ENCODE measurements at places on chromosomes 5 and 9.
A peak's percentile ranks its signal among the peaks of the same experiment; 100 is the strongest.

- peak; percentile 80 for DNase-seq
Measured at GRCh38 chr5:16540421-16540820, 74.8 kb upstream of the ZNF622 start.

- peak; percentile 44 for DNase-seq
Measured at GRCh38 chr9:82456642-82457041, 468.1 kb downstream of the SPATA31D1 start.

DNA sequence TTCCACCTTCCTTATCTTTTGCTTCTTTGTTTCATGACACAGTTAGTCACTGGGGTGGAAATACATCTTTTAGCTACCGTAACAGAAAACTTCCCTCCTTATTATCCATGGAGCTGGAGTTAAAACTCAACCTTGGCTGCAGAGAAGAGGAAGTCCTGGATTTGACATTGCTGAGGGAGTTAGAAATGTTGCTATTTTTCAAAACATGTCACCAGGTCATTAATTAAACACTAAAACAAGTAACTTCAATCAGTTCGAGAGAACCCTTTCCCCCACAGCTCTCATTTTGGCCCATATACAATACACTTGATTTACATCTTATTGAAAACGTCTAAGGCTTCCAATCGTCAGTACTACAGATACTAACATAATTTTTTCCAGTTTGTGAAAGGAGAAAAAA is 237.9 kb upstream of the CD180 start:
- no peak for DNase-seq

DNA sequence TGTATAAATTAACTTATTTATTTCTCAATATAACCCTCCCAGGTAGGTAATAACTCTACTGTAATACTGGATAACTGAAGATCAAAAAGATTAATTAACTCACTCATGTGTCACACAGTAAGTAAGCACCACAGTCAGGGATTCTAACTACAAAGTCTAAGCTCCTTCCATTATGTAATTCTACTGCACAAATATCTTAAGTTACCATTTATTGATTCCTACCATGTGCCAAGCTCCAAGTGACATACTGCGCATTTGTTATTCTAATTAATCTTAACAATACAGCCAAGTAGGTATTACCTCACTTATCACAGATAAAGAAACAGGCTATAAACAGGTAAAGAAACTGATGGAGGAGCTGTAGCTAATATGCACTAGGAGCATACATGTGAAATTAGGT is 58.3 kb downstream of the RANBP6 start:
- DNase-seq = no peak

- DNase-seq = no peak
Measured at GRCh38 chr5:175457466-175457865, 13.5 kb upstream of the DRD1 start.

- no peak for DNase-seq
Measured at GRCh38 chr9:103627731-103628130, 466.4 kb upstream of the SMC2 start.

- no peak for DNase-seq
Measured at GRCh38 chr5:160009591-160009989, 651 bp downstream of the TTC1 start.

All from stromal cell of bone marrow (primary cell).